Keratinocyte (primary cell): ENCODE measurements at places on chromosomes 5 and 9.

GRCh38 chr5:172765766-172766286, 5.2 kb downstream of the DUSP1 start:
- DNase-seq, result no peak

DNA sequence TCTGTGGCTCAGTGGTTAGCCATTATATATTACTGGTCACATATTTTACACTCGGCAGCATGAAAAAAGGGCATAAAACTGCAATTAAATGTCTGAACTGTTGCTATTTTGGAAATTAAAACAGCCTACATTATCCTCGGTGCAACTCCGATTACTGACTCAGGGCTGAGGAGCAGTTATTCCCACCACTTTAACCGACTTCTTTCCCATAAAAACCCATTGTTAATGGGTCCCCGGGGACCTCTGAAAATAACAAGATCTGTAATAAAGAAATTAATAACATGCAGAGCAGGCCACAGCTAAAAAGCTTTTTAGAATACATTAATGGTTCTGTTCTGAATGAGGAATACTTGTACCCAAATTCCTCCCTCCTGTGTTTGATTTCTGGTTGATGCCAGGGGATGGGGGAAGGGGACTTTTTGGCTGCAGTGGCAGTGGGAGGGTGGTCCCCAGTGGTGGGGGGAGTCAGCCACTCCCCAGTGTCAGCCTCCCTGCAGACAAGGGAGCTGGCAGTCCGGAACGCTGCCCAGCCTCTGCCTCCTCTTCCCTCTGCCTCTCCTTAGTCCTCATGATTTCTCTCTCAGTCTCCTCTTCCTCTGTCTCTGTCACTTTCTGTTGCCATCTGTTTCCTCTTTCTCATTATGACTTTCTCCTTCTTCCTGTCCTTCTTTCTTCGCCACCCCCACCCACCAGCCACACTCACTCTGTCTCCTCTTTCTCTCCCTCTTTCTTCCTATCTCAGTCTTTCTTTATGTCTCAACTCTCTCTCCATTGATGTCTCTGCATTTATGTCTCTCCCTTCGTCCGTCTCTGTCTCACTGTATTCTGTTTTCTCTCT, 59.0 kb upstream of the ZBTB43 start:
- no peak for DNase-seq

GRCh38 chr5:150081541-150082283, 4.6 kb downstream of the CSF1R start:
- no peak for DNase-seq

DNA sequence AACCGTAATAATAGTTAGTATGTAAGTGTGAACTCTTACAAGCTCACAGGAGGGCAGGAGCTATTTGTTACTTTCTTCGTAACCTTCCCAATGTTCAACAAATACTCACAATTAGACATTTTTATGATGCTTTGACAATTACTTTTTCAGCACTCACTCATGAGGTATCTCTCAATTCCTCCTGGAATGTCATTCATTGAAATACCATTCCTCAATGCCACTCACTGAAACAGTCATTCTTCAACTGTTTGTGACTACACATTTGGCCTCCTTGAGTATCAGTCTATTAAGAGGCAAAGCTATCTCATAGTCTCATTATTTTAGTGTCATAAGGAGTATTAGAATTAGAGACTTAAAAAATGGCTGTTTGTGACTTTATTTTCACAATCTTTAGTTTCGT, 734.1 kb upstream of the DMAC1 start:
- no peak for DNase-seq

GRCh38 chr9:112063151-112063550, 111.9 kb downstream of the SUSD1 start:
- no peak for DNase-seq

GRCh38 chr9:27362447-27363210, 65.7 kb upstream of the EQTN start:
- DNase-seq, result no peak

- no peak for DNase-seq
Measured at GRCh38 chr9:86821006-86821845, 126.1 kb downstream of the GAS1 start.

GRCh38 chr5:40383749-40384651, 295.7 kb upstream of the PTGER4 start:
- peak; percentile 74 for DNase-seq

- DNase-seq, result no peak
Measured at GRCh38 chr9:27561685-27562084, 11.6 kb downstream of the C9orf72 start.

- DNase-seq, result no peak
Measured at GRCh38 chr9:92160786-92161185, 45.6 kb upstream of the SPTLC1 start.

DNA sequence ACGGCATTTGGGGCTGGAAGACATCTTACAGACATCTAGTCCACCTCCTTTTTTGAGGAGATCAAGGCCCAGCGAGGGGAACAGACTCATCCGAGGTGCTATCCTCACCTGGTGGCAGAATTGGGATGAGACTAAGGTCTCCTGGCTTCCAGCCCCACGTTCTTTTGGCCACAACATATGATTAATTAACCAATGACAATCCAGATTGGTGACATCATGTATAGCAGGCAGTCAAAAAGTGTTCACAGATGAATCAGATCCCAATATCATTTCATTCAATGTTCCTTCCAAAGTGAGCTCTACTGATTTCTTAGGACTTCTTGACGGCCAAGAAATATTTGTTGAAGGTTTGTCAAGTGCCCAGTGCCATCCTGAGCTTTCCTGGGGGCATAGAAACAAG, 3.9 kb downstream of the CFAP77 start:
- no peak for DNase-seq

DNA sequence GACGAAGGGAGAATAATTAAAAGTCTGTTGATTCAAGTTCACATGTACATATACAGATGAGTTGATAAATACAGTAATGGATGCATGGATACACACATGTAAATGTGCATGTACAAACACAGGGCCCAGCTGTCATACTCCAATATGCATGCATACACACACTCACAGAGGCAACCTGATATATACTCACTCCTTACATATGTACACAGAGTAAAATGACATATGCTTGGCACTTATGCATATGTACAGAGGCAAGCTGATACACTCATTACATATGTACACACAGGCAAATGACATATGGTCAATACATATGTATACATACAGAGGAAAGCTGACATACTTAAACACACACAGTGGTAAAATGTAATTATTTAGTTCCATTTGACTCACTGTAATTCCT, 7.2 kb upstream of the TMEFF1 start:
- no peak for DNase-seq

GRCh38 chr9:92760070-92760469, 4.6 kb downstream of the BICD2 start:
- no peak for DNase-seq

DNA sequence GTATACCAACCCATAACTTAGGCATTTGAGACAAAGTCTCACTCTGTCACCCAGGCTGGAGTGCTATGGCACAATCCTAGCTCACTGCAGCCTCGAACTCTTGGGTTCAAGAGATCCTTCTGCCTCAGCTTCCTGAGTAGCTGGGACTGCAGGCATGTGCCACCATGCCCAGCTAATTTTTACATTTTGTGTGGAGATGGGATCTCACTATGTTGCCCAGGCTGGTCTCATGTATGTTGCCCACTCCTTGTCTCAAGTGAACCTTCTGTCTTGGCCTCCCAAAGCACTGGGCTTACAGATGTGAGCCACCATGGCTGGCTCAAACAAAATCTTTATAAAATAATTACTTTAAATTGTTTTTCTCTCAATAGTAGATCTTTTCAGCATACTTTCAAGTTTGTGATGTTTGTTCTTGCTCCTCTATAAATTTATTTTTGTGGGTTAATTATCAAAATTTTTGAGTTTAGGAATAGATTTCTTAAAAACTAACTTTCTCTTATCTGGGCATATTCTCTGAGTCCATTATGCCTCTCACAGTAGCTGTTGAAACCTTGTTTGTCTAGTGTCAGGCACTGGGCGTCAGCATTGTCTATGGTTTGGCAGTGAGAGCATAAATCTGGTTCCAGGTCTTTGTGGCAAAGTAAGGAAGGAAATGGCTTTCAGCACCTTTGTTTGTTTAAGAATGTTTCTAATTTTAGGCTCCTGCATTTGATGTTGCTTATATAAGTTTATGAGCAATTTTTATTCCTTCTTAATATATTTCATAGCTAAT, 38.7 kb downstream of the NLN start:
- DNase-seq, result no peak

GRCh38 chr9:132591244-132591643, 8.8 kb downstream of the BARHL1 start:
- no peak for DNase-seq

DNA sequence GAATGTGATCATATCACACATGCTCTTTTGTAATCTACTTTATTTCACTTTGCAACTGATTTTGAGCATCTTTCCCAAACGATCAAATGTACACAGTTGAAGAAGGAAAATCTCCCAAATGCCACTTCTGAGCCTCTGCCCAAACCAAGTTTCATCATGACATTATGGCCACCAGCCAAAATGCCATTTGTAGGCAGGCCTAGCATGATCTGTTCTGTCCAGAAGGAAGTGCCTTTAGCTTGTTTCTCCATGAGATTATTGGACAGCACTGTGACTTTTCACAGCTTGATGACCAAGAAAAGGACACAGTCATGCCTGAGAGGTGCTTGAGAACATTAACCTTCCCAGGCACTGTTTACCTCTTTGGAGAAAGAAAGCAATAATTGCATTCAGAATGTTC, 73.2 kb upstream of the PIP5K1B start:
- no peak for DNase-seq

DNA sequence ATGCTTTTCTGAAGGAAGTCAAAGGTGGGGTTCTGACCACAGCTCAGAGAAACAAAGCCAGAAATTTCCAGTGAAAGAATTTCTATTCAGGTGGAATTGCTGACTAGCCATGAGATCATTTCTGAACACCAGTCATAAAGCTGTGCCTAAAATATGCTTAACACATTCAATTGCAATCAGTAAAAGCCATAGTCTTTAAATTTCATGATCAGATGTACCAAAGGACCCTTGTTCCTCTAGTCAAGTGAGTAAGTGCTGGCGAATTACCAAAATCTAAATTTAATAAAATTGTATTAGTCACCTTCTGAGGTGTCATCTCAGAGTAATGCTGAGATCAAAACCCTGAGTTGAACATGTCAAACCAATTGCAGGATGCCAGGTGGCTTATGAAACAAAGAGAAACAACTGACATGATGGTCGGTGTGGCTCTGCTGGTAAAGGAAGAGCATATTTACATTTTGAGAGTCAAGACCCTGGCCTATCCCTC, 334.2 kb upstream of the CCNH start:
- peak; percentile 92 for DNase-seq

GRCh38 chr5:57229313-57229712, 55.5 kb downstream of the GPBP1 start:
- DNase-seq, result no peak

GRCh38 chr5:164741376-164741775, 1236.0 kb downstream of the MAT2B start:
- no peak for DNase-seq

GRCh38 chr9:2126331-2126803, 111.2 kb downstream of the SMARCA2 start:
- DNase-seq, result no peak
